ENCODE measurements at places on chromosomes 12 and 14.
A peak's percentile ranks its signal among the peaks of the same experiment; 100 is the strongest.

DNA sequence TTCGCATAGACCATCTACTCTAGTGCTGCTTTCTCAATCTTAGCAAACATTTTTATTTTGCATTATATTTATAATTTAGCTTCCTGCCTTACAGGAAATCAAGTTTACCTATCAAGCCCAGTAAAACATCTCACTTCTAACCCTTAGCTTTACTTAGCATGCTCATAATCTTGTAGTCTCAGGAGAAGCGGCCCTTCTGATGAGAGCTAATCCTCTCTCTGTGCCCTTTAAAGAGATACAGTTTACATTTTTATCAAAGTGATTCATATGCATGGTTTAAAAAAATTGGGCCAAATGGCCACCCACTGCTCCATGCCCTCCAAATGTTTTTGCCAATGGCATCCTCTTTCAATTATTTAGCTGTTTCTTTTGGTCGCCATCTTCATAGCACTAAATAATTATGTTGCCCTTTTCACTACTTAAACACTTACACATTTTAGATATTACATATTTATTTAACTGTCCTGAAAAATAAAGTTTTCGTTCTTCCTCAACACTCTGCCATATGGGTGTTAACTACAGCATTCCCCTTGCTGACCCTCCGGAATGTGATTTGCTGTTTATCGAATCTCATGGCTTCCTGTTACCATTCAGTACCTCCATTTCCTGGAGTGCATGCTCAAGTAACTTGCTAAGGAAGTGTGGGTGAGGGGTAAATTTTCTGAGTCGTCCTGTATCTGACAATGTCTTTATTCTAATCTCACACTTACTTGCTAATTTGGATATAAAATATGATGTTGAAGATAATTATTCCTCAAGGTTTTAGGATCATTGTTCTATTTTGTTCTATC, 29.3 kb downstream of the YLPM1 start:
- no peak for DNase-seq

DNA sequence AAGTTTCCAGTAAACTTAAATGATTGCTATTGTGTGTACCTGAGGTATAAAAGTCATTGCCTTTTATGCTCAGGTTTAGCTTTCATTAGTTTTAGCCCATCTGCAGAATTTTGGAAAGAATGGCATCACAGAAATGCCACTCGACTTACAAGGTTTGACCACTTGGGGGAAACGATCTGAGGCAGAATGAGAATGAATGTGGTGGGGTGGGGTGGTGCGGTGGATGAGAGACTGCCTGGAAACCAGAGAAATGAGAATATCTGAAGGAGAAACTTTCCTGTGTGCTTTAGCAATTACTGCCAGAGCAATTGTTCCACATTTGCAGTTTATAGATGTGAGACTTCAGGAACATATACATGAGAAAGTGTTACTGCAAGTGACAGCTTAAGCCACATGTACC, 225.4 kb upstream of the PDE3A start:
- no peak for DNase-seq

- DNase-seq = no peak
Observed at GRCh38 chr14:69693145-69693544, 73.8 kb upstream of the SRSF5 start.

GRCh38 chr12:116140529-116140928, 137.0 kb downstream of the MED13L start:
- no peak for DNase-seq

DNA sequence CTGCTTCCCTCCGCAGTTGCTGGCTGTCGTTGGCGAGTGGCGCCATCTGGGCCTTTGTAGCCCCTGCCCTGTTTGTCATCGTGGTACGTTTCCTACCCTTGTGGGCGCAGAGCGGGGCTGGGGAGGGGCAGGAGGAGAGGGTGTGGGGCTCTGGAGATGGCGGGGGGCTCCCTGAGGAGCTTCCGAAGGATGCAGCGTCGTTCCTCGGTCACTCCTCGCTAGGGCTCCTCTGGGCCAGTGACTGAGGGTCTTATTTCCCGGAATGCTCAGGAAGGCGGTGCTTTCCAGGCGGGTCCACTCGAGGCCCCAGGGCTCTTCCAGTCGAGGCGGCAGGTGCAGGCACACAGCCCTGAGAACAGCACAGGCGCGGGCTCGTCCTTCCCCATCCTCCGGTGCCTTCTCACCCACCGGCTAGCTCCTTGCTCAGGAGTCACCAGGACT, 167.1 kb downstream of the ADGRD1 start:
- no peak for DNase-seq

GRCh38 chr14:88129306-88130056, 124.5 kb downstream of the GPR65 start:
- DNase-seq = no peak

DNA sequence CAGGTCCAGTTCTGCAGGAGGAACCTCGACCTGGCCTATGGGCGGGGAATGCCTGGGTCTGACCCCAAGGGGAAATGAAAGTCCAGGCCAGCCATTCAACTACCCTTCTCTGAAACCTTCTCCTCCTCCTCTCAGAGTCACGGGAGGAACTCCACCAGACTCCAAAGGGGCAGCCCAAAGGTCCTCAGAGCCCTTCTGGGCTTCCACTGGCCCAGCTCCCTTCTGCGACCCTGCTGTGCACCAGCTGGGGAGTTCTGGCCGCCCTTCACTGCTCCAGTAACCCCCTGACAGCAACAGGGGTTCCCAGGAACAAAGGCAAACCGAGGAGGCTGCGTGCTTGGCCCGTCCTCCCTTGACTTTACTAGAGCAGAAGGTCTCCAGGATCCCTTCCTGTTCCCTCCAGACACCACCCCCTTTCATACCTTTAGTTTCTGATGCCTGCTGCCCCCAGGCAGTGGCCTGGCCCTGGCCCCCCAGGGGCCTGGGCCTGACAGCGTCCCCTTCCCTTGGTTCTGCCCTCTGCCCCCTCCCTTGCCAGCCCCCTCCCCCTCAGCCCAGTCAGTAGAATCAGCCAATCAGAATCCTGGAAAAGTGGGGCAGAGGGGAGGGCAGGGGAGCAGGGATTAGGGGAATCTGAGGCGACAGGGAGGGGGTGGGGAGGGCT, 850 bp upstream of the ZNF385A start:
- no peak for DNase-seq

DNA sequence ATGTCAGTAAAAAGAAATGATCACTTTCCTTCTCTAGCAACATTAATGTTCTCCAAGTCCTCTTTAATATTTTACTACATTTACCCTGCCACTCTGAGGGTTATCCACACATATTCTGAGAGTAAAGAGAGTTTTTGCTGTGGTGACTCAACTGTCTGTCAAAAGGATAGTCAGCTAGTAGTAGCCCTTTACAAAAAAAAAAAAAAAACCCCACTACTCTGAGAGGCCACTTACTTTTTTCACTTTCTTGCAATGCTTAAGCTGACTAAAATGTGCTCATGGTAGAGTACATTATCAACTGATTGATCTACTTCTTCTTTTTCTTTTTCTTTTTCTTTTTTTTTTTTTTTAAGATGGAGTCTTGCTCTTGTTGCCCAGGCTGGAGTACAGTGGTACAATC, 27.6 kb upstream of the PPM1A start:
- DNase-seq = no peak

DNA sequence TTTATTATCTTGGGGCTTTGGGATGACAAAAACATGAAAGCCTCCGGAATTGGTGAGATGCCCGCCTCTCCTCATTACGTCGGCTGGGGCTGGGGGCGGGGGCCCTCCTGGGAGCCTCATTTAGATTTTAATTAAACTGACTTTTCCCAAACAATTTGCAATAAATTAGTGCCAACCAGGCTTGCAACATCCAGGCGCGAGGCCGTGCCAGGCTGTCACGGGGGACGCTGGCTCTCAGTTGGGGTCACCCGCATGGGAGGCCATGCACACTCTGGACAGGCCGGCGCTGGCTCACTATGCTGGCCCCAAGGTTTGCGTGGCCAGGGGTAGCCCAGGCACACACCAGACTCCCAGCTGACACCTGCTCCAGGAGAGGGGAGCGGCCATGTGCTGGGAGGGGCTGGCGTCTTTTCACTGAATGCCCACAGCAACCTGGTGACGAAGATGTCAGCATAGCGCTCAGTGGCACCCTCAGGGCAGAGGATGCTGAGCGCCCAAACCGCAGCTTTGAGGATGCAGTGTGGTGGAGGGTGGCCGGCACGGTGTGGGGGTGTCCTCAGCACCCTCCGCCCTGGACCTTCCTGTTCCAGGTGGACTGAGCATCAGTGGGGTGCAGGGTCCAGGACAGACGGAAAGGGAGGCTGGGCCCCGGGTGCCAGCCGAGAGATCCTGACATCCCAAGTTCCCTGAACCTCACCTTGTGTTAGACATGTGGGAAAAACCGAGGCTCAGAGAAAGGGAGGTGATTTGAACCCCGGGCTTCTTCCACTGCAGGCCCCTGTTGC, 190.8 kb upstream of the C14orf180 start:
- DNase-seq = peak; percentile 4

- no peak for DNase-seq
Observed at GRCh38 chr12:24750263-24750662, 198.6 kb downstream of the BCAT1 start.

GRCh38 chr12:18595412-18595811, 142.4 kb downstream of the PLCZ1 start:
- DNase-seq = no peak

GRCh38 chr12:3491938-3492792, 1.2 kb downstream of the PRMT8 start:
- DNase-seq = peak; percentile 52

- DNase-seq = no peak
Observed at GRCh38 chr14:75977582-75977943, 4.2 kb downstream of the TGFB3 start.

DNA sequence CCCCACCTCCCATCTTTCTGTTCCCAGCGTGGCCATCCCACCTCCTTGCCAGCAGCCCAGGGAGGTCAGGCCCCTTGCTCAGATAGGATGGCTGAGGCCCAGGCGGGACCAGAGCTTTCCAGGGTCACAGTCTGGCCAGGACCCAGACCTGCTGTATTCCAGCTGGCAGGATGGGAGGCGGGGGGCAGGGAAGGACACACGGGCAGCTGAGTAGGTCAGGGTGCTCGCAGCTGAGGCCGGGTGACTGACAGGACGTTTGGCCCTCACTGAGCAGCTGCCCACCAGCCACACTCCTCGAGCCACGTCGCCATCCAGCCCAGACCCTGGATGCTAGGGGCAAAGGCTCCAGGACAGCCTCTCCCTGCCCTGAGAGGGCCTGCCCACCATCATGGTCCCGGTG, 4.0 kb downstream of the NUDT14 start:
- DNase-seq = no peak

DNA sequence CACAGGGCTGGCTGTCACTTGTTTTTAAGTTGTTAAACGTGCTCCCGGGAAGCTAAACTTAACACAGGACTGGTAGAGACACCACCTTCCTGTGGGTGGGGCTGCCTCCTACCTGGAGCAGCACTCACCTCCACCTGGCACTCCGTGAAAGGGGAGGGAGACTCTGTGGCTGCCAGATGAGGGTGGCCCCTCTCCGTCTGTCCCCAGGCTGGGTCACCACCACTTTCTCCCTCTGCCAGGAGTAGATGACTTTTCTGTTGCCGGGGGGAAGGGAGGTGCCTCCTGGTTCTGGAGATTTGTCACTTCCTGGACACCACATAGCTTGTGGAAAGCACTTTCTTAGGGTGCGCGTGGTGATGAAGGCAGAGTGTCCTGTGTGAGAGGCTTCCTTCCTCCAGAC, 81.3 kb downstream of the WDR20 start:
- no peak for DNase-seq

GRCh38 chr12:32302218-32303173, 96.9 kb upstream of the FGD4 start:
- no peak for DNase-seq

DNA sequence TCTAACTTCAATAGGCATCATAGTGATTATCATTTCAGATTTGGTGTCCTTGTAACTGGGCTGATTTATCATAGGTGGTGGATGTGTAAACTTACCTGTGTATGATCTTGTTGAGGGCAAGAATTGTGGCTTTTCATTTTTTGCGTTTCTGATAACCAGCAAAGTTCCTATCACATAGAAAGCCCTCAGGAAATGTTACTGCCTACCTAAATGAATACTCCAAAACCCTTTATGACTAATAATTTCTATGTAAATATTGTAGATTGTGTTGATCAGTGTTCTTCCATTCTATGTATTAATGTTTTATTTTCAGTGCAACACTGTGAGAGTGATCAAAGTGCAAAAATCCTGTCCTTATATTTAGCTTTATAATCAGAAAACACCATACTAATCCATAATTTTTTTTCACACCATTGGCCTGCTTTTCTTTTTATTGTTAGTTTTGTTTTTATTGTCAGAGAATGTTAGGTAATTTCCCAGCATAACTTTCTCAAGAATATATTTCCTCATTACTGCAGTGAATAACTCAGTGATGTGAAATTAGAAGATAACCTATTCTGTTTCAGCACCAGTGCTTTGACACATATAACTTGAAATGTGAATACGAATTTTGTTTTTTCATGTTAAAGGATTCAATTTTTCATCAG, 94.1 kb downstream of the GPHN start:
- no peak for DNase-seq

- no peak for DNase-seq
Observed at GRCh38 chr12:67916266-67916970, 72.8 kb upstream of the IFNG-AS1 start.

DNA sequence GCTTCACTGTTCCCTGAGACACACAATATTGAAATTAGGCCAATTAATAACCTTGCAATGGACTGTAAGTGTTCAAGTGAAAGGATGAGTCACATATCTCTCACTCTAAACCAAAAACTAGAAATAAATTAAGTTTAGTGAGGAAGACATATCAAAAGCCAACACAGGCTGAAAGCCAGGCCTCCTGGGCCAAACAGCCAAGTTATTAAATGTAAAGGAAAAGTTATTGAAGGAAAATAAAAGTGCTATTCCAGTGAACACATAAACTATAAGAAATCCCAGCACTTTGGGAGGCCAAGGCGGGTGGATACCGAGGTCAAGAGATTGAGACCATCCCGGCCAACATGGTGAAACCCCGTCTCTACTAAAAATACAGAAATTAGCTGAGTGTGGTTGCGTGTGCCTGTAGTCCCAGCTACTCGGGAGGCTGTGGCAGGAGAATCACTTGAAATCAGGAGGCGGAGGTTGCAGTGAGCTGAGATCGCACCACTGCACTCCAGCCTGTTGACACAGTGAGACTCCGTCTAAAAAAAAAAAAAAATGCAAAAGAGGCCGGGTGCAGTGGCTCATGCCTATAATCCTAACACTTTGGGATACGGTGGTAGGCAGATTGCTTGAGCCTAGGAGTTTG, 10.4 kb upstream of the HEATR5A start:
- no peak for DNase-seq

- no peak for DNase-seq
Observed at GRCh38 chr12:104360983-104361707, 57.6 kb downstream of the EID3 start.
